ENCODE measurements at places on chromosomes 5 and 9.
A peak's percentile ranks its signal among the peaks of the same experiment; 100 is the strongest.

GRCh38 chr5:95715799-95716461 is 15.2 kb upstream of the RHOBTB3 start:
- peak; percentile 44 for DNase-seq

- peak; percentile 23 for DNase-seq
Measured at GRCh38 chr5:140259500-140259899, 43.4 kb downstream of the PFDN1 start.

DNA sequence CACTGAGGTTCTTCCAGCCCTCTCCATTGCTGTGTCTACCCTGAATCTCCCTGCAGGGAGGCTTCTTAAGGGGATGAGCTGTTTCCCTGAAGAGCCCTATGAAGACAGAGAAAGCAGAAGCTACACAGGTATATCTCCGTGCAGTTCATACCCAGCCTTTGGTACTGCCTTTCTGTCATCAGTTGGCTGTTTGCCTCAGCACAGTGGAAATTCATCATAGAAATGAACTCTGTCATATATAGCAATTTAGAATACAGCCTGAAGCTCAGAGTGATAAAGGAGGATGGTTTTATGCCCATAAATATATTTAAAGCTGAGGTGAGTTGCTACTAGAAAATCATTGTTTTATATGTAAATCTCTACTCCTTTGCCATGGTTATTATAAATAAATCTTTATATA is 42.6 kb upstream of the KCNN2 start:
- DNase-seq = no peak

DNA sequence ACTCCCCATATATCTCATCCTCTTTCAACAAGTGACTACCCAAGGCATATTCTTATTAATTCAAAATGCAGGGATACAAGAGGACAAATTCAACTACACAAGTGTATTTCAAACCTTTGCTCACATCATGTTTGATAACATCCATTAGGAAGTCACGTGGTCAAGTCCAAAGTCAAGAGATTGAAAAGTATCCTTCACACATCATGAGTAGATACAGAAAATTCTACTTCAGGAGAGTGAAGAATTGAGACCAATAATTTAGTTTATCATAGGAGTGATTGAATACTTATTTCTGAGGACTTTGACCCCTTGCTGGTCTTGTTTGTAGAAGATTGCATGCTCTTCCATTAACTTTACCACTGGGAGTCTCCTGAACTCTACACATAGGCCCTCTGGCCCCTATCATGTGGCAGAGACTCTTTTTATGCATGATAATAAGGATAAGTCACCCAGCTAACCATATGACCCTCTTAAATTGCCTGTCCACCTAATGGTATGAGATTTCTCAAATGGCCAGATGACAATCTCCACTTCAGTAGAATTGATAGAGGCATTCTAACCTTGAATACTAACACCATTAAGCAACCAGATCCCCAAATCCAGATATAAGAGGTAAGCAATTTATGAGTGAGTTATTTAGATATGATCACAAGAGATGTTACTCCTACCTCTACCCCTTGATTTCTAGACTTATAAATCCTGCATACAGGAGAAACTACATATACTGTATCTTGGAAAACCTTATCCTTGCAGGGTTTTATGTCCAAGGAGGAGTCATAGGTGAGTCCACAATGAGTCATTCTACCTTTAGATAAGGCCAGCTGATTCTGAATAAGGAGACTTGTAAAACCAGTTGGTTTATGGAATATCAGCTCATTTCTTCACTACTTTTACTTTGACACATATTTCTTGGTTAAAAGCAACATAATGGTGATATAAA is 26.6 kb upstream of the SLC46A2 start:
- DNase-seq = no peak

DNA sequence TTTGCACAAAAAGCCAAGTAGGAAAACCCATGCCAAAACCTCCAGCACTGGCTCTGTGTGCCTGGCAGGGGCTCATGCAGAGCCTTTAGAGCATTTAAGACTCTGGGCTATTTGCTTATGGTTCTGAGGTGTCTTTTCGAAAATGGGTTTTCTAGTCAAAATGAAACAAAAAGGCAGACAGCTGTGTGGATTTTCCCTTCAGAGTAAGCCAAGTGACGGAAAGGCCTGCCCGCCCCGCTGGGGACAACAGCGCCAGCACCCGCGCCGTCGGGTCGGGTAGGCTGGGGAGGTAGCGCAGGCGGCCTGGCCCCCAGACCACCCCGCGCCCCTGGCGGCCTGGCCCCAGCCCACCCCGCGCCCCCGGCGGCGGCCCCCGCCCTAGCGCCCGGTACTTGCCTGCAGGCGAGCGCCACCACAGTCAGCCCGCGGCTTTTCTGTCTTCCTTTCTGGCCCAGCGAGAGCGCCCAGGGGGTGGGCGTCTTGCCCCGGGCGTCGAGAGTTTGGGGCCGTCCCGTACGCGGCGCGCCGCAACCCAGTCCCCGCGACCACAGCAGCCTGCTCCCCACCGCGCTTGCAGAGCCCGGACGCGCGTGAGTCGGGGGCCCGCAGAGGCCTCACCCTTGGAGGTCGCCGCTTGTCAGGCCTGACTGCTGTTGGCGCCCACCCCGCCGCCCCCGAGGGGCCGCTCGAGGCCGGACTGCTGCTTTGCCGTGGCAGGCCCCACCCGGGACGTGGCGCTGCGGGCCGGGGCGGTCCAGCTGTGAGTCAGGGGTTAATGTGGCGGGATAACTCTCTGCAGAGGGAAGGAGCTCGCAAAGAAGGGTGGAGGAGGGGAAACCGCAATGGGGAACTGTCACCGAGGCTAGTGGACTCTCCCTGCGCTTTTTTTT is at the start of gene TICAM2:
TSS of gene TICAM2 (minus strand) at position 779 of the 890 bp plus-strand sequence. CDS start 21,223 bp downstream, outside the sequence.
- peak; percentile 78 for DNase-seq

GRCh38 chr9:131334629-131335367 is 45.3 kb downstream of the PLPP7 start:
- DNase-seq = no peak

DNA sequence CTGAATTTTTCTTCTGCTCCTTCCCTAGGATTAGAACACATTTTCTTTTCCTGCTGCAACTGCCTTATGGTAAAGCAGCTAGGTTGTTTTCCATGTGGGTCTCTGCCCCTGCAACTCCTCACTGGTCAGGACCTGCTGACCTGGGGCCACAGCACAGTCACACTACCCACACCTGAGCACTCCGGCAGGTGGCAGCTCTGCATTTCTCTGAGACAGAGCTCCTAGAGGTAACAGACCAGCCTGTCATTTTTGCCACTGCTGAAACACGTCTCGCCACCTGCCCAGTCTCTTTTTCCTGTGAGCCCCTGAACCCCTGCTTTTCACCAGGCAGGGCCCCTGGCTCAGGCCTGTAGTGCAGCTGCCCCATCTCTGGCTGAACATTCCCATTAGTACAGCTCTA is 609.6 kb downstream of the HINT1 start:
- DNase-seq = no peak

DNA sequence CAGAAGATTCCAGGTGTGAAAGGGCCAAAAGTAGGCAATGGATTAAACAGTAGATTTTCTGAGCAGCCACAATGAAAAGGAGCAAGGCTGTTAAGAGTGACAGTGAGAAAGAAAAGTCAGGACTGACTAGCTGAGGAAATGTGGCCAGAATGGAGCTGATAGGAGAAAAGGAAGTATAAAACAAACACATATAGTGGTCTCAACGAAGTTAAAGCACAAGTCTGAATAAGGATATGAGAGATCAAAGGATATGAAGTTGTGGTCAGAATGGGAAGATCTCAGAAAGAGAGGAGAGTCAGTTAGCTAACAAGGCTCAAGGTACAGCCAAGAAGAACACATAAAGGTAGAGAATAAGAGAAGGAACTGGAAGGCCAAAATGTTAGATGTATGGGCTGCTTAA is 39.9 kb downstream of the FNIP1 start:
- DNase-seq = no peak

DNA sequence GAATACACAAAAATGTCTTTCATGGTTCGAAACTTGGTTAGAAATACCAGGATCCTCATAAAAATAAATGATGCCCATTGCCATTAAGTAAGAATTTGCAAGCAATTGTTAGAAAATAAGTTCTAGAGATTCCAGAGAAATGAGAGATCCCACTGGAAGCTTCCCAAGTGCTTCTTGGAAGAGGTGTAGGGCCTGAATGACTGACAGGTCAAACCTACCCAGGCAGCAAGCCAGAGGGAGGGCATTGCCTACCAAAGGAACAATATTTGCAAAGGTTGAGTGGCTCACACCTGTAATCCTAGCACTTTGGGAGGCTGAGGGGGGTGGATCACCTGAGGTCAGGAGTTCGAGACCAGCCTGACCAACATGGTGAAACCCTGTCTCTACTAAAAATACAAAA is 777.0 kb upstream of the WWC1 start:
- DNase-seq = no peak

DNA sequence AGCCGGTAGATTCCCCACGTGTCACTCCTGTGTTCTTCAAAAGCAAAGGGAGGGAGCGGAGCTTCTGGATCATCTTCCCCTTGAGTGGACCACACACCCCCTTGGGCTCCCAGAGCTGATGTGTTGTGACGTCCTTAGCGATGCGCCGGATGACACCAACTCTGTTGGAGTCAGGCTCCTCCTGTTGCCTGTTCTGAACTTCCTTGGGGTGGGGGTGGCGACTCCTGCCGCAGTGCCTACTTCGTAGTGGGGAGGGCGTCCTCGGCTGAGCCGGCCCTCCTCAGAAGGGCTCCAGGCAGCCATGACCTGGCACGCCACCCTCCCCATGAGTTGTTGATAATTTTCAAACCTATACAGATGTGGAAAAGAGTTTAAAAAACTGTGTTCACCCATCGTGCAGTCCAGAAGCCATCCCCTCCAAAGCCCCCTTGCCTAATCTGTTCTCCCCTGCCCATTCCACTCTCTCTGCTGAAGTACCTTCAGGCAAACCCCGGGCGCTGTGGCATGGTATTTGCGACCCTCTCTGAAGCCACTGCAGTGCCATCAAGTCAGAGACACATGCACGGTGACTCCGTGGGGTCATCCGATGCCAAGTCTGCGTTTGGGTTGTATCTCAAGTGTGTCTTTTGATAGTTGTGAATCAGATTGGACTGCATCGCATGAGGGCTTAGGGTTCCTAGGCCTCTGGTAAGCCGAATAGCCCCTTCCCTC is 16.7 kb downstream of the EXOC3 start:
- DNase-seq = no peak

DNA sequence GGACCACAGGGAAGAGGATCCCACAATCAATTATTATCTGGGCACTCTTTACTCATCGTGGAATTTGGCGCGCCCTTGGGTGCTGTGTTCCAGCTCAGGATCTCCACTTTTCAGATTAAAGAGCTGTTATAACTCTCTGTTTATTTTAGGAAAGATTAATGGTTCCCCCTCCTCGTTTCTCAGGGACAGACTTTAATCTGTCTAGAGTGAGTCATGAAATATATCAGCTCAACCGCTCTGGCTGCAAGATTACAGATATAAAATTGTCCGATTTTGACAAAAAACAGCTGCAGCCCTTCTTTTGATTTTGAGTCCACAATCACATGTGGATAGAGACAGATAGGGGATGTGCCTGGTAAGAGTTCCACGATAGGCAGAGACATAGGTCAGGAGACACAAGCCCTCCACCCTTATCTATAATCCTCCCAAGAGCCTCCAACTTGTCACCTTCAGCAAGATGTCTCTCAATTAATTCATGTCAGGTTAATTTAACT is 77.6 kb upstream of the ANKRD55 start:
- DNase-seq = no peak

- no peak for DNase-seq
Measured at GRCh38 chr5:132979367-132979940, 16.0 kb upstream of the AFF4 start.

- no peak for DNase-seq
Measured at GRCh38 chr9:126198854-126199253, 127.8 kb upstream of the MVB12B start.
